Naive B cell (primary cell): ENCODE measurements at places on chromosomes 7 and 10. TPM values are rescaled to one million over a fixed set of nuclear protein-coding genes. Genes with fewer than 3 reads are reported as not detected.

PON1 gene
- not detected for polyA plus RNA-seq

- no peaks in the 10 kb centered on the region for H3K36me3 ChIP-seq
- H3K27me3 ChIP-seq = peaks cover 16% of the 10 kb centered on the region
- H3K27ac ChIP-seq = no peak overlapping the region
- peaks cover 22% of the 10 kb centered on the region for H3K4me1 ChIP-seq
These were observed 47.2 kb downstream of the CAV1 start for GRCh38 chr7:116572036-116572435.

- peak overlapping the region; percentile 68 for H3K27ac ChIP-seq
- no peaks in the 10 kb centered on the region for H3K27me3 ChIP-seq
- peaks cover 16% of the 10 kb centered on the region for H3K4me1 ChIP-seq
- peak; percentile 14 for DNase-seq
- peak overlapping the region; percentile 88 for H3K4me3 ChIP-seq
These were observed 24.1 kb downstream of the GRIFIN start for GRCh38 chr7:2452074-2452507.

DNA sequence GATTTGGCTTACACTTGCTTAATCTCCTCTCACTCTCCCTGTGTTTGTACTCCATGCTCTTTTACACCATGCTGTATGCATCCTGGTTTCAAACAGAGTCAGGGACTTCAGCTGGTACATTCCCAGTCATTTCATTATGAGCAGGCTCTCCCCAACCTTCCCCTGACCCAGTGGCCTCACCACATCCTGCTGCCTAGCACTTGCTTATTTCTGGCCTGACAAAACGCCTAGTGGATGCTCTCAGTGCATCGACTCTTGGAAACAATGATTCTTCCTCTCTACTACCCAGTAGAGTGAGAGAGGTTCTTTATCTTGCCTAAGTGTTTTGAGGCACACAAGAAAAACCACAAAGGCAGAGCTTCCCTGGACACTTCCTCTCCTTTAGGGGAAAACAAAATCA, 63.4 kb downstream of the CAV1 start:
- no peaks in the 10 kb centered on the region for H3K36me3 ChIP-seq
- peaks cover 23% of the 10 kb centered on the region for H3K4me1 ChIP-seq
- peaks cover 22% of the 10 kb centered on the region for H3K27me3 ChIP-seq
- no peak overlapping the region for H3K4me3 ChIP-seq
- no peak for DNase-seq

AGBL3 gene
- 1.4 TPM for polyA plus RNA-seq

GRCh38 chr7:105878746-105879605, 2.6 kb upstream of the ATXN7L1 start:
- no peak overlapping the region for H3K4me3 ChIP-seq
- no peak overlapping the region for H3K27ac ChIP-seq
- peaks cover 24% of the 10 kb centered on the region for H3K27me3 ChIP-seq
- DNase-seq = no peak
- no peaks in the 10 kb centered on the region for H3K36me3 ChIP-seq

- no peak overlapping the region for H3K4me3 ChIP-seq
- no peak overlapping the region for H3K27ac ChIP-seq
- H3K27me3 ChIP-seq = no peaks in the 10 kb centered on the region
- no peaks in the 10 kb centered on the region for H3K36me3 ChIP-seq
- no peak for DNase-seq
These were observed 332.5 kb downstream of the PTPRN2 start for GRCh38 chr7:158255156-158255555.

LBX1 gene
- not detected for polyA plus RNA-seq

FLNC gene
- not detected for polyA plus RNA-seq

- H3K27ac ChIP-seq = no peak overlapping the region
- H3K4me1 ChIP-seq = no peaks in the 10 kb centered on the region
- no peak overlapping the region for H3K4me3 ChIP-seq
- no peak for DNase-seq
These were observed 3.6 kb downstream of the PKD1L1 start for GRCh38 chr7:47944536-47945260.

DNA sequence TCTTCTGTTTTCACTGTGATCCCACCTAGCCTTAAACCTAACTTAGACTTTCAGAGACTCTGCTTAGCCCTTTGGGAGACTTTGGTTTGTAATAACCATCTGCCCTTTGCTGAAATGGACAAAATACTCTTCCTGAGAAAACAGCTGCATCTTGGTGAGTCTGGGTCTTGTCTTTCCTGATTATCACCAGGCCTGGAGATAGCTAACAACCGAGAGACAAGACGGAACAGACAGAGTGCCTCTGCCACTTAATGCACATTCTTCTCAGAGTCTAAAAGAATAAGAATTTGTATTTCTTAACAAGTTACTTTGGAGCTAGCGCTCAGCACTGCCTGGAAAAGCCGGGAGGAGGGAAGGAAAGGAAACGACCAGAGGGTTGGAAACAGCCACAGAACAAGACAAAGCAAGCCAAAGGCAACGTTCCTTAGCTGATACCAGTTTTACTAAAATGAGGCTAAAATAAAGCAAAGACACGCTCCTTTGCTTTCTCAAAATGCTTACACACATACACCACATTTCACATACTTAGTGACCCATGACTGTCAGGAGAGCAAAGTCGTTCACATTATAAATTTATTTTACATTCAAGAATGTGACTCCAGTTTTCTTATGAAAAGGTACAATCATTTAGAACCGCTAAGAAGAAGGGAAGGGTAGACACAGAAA, 70.3 kb upstream of the DGKI start:
- H3K4me3 ChIP-seq = no peak overlapping the region
- H3K27ac ChIP-seq = peak overlapping the region; percentile 56
- no peaks in the 10 kb centered on the region for H3K27me3 ChIP-seq
- peaks cover 26% of the 10 kb centered on the region for H3K36me3 ChIP-seq

GRCh38 chr7:44193011-44193802, 4.0 kb upstream of the GCK start:
- no peak overlapping the region for H3K4me3 ChIP-seq
- H3K36me3 ChIP-seq = no peaks in the 10 kb centered on the region
- no peak for DNase-seq
- H3K4me1 ChIP-seq = peaks cover 5% of the 10 kb centered on the region
- H3K27me3 ChIP-seq = peaks cover 22% of the 10 kb centered on the region
- no peak overlapping the region for H3K27ac ChIP-seq

- peak overlapping the region; percentile 41 for H3K27ac ChIP-seq
- no peaks in the 10 kb centered on the region for H3K27me3 ChIP-seq
- H3K4me3 ChIP-seq = no peak overlapping the region
These were observed 51.7 kb downstream of the SGMS1 start for GRCh38 chr10:50572017-50572491.

DNA sequence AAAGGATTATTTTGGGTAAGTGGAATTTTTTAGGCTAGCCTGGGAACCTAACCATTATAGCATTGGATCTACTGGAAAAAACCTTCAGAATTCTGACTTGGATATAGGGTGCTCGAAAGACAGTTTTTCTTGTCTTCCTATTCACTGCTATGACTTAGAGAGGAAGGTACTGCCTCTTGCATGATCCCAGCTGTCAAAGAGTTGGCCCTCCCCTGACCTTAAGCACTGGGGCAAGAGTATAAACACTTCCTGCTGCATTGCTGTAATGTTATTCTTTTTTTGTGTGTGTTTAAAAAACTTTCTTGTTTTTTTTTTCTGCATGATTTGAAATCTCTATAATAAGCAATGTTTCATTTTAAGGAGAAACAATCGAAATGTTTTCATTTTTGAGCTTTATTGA, 113.0 kb downstream of the LRMDA start:
- DNase-seq = no peak
- no peaks in the 10 kb centered on the region for H3K4me1 ChIP-seq
- H3K27ac ChIP-seq = no peak overlapping the region
- no peaks in the 10 kb centered on the region for H3K36me3 ChIP-seq
- no peak overlapping the region for H3K4me3 ChIP-seq

LIPN gene
- 0.50 TPM for polyA plus RNA-seq

- H3K27me3 ChIP-seq = peaks cover 24% of the 10 kb centered on the region
- no peaks in the 10 kb centered on the region for H3K4me1 ChIP-seq
- no peak overlapping the region for H3K27ac ChIP-seq
These were observed 47.9 kb upstream of the IGFBP3 start for GRCh38 chr7:45968856-45969541.

DNA sequence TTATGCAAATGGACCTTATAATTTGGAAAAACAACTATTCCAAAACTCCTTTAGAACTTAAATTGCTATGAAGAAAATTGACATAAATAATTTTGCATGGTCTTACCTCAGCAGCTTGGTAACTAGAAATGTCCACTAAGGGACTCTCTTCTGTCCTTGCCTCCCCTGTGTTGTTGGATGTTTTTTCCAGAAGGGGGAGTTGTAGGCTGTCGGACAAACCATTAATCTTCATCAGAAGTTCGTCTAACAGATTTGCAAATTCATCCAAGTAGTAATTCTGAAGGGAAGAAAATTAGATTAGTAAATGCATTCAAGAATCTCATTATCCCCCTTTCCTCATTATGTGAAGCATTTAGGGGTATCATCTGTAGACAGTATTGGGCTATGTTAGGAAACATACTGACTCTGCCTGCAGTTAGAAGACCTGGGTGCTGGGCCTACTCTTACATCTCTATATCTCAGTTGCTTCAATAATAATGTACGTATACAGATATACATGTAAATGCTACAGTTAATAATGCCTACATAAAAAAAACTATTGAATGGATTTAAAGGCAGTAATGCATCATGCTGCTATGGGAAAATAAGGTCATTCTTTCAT, 155.6 kb downstream of the PKD1L1 start:
- no peaks in the 10 kb centered on the region for H3K27me3 ChIP-seq
- DNase-seq = no peak
- H3K36me3 ChIP-seq = no peaks in the 10 kb centered on the region
- no peaks in the 10 kb centered on the region for H3K4me1 ChIP-seq
- H3K4me3 ChIP-seq = no peak overlapping the region

DNA sequence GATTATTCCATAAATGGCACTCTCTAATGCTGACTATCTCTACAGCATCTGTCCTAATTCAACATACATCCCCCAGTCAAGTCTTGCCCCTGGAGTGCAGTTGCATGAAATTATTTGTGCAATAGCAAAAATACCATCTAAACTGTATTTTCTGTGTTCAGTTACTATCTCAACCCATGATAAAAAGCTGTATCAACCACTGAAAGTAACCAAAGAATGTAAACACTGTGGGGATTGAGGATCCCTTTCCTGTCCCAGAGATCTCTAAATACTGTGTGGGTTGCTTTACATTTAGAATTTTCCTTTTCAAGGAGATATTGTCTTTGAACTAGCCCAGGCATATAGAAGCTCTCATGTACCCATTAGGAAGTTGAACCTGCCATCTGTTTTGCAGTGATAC, 23.9 kb upstream of the DGKI start:
- DNase-seq = no peak
- no peak overlapping the region for H3K27ac ChIP-seq
- H3K4me3 ChIP-seq = no peak overlapping the region
- H3K27me3 ChIP-seq = no peaks in the 10 kb centered on the region

DNA sequence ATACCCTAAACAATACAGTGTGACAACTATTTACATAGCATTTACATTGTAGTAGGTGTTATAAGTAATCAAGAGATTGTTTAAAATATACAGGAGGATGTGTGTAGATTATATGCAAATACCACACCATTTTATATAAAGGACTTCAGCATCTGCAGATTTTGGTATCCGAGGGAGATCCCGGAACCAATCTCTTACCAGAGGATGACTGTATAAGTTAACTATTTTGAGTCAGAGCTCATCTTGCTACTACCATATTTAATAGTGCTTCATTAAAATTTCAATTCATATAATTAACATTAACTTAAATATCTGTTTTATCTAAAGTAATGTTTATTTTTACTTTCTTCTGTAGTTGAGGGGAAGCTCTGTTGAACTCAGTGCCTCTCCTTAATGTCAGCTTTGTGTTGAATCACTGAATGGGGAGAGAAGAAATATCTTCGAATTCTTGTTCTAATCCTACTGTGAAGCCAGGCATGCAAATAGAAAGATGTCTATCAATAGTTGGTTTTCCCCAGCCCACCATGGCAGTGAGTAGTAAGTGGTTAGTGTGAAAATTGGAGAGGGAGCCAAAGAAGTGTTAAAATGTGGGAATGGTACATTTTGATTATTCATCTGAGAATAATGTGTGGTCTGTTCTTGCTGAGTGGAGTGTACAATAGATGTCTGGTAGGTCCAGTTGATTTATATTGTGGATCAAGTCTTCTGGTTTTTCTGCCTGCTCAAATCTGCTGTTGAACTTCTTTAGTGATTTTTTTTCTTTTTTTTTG, 90.1 kb upstream of the CYP26C1 start:
- H3K27me3 ChIP-seq = no peaks in the 10 kb centered on the region
- H3K4me1 ChIP-seq = peaks cover 3% of the 10 kb centered on the region
- peaks cover 24% of the 10 kb centered on the region for H3K36me3 ChIP-seq
- DNase-seq = no peak
- H3K4me3 ChIP-seq = no peak overlapping the region

GRCh38 chr10:13908475-13908874, 321.7 kb downstream of the PRPF18 start:
- no peak for DNase-seq
- H3K36me3 ChIP-seq = no peaks in the 10 kb centered on the region
- H3K27me3 ChIP-seq = peaks cover 14% of the 10 kb centered on the region
- H3K4me3 ChIP-seq = no peak overlapping the region

CWF19L1 gene
- 23.8 TPM for polyA plus RNA-seq

DNA sequence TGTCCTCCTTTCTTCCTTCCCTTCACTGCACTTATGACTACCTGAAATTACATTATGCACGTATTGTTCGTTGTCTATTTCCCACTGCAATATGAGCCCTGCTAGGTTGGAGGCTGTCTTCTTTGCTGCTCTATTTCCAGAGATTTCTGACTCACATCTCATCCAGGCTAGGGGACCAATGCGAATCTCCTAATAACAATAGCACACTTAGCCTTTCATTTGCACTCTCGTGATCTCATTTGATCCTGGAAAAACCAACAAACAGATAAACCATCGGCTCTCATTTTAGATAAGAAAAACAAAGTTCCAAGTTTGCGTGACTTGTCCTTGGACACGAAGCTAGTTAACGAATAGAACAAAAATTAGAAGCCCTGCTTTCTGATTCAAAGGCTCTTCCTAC, 1.4 kb downstream of the ZNF438 start:
- H3K36me3 ChIP-seq = no peaks in the 10 kb centered on the region
- H3K4me3 ChIP-seq = peak overlapping the region; percentile 68
- DNase-seq = no peak
- H3K4me1 ChIP-seq = peaks cover 17% of the 10 kb centered on the region
- no peaks in the 10 kb centered on the region for H3K27me3 ChIP-seq

GRCh38 chr7:116502201-116503096, 2.9 kb downstream of the CAV2 start:
- peaks cover 11% of the 10 kb centered on the region for H3K4me1 ChIP-seq
- no peaks in the 10 kb centered on the region for H3K36me3 ChIP-seq
- no peak overlapping the region for H3K4me3 ChIP-seq
- H3K27me3 ChIP-seq = peaks cover 54% of the 10 kb centered on the region
- DNase-seq = no peak

GRCh38 chr10:129213256-129213655, 253.8 kb upstream of the MGMT start:
- no peaks in the 10 kb centered on the region for H3K27me3 ChIP-seq
- DNase-seq = no peak
- H3K4me3 ChIP-seq = no peak overlapping the region
- no peaks in the 10 kb centered on the region for H3K36me3 ChIP-seq
- no peak overlapping the region for H3K27ac ChIP-seq

KEL gene
- not detected for polyA plus RNA-seq

BBS9 gene
- 16.4 TPM for polyA plus RNA-seq

GRCh38 chr7:15567652-15568051, 5.8 kb upstream of the AGMO start:
- no peak overlapping the region for H3K4me3 ChIP-seq
- no peaks in the 10 kb centered on the region for H3K36me3 ChIP-seq
- no peak overlapping the region for H3K27ac ChIP-seq

LRRC18 gene
- 0.92 TPM for polyA plus RNA-seq
